ENCODE measurements at places on chromosomes 7 and 10. TPM values are rescaled to one million over a fixed set of nuclear protein-coding genes. Genes with fewer than 3 reads are reported as not detected.

FGL2 gene
- 0.14 TPM for total RNA-seq

PTCD1 gene
- total RNA-seq, result 7.6 TPM

PDZD7 gene
- 1.3 TPM for total RNA-seq

AEBP1 gene
- total RNA-seq, result not detected

MARVELD1 gene
- total RNA-seq, result 20.2 TPM

RHOBTB1 gene
- 10.2 TPM for total RNA-seq

TMEM229A gene
- not detected for total RNA-seq

NUTM2A gene
- 1.1 TPM for total RNA-seq

OPN4 gene
- total RNA-seq, result not detected
